ENCODE measurements at places on chromosomes 2 and 18.

- peak; percentile 80 for DNase-seq
Observed at GRCh38 chr2:236171680-236172254, 3.6 kb upstream of the GBX2 start.

GRCh38 chr2:45726188-45726587 is 74.7 kb downstream of the PRKCE start:
- no peak for DNase-seq

GRCh38 chr2:173567493-173567892 is 212.8 kb downstream of the CDCA7 start:
- no peak for DNase-seq

DNA sequence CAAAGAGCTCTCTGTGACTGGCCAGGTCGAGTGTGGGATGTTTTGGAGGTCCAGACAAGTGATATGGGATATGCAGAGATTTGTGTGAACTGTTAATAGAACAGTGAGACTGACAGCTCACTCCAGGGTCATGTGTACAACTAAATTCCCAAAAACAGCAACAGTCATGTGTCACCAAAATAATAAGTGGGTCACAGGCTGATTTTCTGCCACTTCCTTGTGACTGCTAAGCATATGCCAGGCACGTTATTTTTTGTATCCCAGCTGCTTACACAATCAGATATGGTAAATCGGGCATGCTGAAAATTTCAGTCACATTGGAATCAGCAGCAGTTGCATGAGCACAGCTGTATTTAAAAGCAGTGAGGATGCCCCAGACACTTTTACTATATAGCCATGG is 198.7 kb downstream of the PTGR3 start:
- no peak for DNase-seq

DNA sequence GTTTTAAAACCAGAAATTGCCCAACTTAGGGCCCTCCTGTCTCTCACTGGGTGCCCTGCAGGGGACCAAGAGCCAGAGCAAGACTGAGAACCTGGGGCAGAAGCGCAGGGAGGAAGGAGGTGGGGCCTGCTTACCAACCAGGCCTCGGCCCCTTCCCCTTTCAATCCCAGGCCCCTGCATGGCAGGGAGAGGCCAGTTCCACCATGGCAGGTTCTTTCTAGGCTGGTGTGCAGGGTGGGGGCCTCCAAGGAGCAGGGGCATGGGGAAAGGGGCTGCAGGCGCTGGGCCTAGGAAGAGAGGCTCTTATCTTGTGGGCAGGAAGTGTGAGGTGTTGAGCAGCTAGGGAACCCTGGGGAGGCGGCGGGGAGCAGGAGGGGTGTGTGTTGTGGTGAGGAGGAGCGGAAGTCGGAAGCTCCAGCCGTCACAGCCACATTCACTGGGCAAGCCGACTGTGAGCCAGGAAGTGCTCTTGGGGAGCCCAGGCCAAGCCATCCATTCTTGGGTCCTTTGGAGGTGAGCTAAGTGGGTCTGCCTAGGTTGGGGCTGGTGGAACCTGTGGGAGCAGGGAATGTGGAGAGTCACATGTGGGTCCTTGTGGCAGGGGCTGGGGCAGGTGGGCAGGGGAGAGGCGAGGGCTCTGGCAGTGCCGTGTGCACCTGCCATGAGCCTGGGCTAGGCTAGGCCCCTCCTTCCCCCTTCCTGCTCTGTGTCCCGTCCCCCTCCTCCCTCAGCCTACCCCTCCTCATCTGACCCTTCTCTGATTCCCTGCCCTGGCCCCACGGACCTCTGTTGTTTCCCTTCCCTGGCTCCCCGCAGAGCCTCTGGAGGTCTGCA is at the start of gene PSD4:
Gene PSD4, plus strand, starts transcription at position 430 of the 834 bp plus-strand sequence. CDS start 8,486 bp downstream, outside the sequence.
- peak; percentile 6 for DNase-seq

GRCh38 chr2:144131042-144131441 is 388.9 kb downstream of the ZEB2 start:
- no peak for DNase-seq

DNA sequence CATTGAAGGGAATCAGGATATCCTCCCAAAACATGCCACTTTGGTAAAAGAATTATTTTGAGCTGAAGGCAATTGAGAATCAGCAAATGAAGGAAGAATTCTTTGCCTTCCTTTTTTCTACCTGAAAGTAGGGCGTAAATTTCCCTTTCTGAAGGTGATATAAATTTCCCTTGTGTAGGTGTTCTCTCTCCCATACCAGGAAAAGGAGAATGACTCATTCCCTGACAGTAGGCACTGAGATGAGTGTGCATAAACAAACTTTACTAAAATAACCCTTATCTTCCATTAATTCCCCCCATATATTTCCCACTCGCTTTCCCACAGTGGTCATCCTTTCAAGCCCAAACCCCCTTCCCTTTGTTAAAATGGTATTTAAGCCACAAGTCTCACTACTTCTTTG is 1339.0 kb downstream of the LRP1B start:
- DNase-seq: no peak

All from midbrain (tissue), 1 donor.